ENCODE measurements at places on chromosomes 1 and 21.

DNA sequence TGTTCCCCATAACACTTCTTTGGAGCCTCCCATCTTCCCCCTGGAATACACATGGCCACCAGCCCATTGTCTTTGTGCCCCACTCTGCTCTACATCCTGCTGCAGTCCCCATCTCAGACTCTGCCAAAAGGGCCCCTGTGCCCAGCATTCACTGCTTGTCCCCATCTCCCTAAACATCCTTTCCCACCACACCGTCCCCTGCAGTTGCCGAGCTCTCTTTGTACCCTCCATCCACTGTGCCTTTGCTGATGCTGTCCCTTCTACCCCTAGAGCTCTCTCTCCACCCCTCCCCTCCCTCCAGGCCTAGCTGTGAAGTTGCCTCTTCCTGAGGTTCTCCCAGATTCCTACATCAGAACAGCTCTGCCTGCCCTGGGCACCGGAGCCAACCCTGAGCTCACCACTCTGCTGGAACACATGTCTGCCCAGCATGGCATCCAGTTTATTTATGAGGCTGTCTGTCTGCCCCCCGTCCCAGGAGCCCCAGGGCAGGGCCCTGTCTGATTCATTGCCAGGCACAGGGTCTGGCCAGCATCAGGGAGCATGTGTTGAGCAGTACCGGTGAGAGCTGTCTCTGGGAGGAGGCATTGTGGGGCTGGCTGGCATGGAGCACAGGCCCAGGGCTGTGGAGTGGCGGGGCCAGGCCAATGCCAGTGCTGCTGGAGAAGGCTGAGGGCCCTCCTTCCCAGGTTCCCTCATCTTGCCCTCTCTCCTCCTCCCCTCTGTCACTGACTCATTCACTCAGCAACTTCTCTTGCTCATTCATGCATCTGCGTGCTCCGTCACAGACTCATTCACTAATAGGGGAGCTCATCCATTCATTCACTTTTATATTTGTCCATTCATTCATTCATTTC is 28.8 kb downstream of the EDN2 start:
- DNase-seq = peak; percentile 50

DNA sequence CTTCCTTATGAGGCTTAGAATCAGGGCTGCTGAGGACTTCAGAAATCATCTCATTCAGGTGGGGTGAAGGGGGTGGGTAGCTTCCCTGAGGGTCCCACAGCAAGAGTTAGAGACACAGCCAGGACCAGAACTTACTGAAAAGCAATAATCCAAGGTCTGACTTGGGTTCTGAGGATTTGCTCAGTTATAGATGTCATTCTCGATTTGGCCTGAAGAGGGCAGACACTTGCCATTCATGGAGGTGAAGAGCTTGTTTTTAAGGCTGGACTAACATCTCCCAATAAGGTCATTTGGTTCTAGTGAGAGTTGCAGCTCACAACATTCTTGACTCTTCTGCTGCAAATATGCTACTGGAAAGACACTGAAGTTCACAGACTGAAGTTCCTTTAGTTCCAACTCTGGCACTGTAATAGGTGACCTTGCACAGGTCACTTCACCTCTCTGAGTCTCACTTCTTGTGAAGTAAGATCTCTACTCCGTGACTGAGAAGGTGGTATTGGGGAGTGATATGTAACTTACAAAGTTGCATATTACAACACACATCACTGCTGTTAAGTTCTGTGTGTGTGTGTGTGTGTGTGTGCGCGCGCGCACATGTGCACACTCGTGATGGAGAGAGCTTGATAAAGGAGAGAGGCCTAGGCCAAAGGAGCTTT is 69.8 kb upstream of the DIRAS3 start:
- no peak for DNase-seq

- DNase-seq = peak; percentile 31
These were observed 14.4 kb upstream of the ZFYVE9 start for GRCh38 chr1:52127181-52128180.

DNA sequence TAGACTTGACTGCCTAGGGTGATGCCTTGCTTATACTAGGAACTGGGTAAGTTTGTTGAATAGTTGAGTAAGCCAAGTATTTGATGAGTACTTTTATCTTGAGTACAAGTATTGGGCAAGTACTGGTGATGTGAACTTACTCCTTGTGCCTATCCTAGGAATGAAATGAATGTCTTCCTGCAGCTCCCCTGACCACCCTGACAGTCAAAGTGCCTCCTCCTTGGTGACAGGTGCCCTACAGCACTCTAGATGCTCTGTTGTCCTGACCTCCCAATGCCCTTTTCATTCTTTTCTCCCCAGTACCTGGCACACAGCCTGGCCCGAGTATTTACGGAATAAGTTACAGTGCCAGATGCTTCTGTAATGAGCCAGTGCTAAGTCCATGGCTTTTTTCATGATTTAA is 25.5 kb downstream of the PCSK9 start:
- DNase-seq = no peak

DNA sequence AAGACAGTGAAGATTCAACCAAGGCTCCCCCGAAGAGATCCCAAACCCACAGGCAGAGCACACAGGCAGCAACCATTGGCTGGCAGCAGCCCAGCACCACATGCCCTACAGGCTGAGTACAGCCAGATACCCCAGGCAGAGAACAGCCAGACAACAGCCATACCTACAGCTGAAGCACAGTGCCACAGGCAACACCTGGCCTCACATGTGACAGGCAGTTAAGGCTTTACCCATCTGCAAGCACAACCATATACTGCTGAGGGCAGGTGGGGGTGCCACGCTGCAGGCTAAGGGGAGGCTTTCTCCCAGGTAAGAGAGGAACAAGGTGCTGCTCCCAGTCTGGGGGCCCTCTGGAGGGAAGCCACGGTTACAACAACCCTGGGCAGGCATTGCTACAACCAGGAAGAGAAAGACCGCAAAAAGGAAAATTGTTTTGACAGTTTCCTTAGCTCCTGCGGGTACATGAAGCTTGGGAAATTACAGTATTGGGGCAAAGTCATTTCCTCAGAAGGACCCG is 12.3 kb downstream of the CHIT1 start:
- no peak for DNase-seq

Data from left cardiac atrium (tissue), 4 donors.